Activated naive CD4-positive, alpha-beta T cell treated with anti-CD3 and anti-CD28 coated beads, Interleukin-2, amount 50 U/mL, for 72 hours (primary cell): ENCODE measurements at places on chromosomes 7 and 10. TPM values are rescaled to one million over a fixed set of nuclear protein-coding genes. Genes with fewer than 3 reads are reported as not detected.

GRCh38 chr10:89428877-89429276 is 14.5 kb downstream of the IFIT5 start:
- DNase-seq: no peak

- no peak for DNase-seq
These were observed at the start of gene SCRN1 for GRCh38 chr7:29989257-29989995. Gene SCRN1, minus strand, starts transcription at chr7:29989801. Its CDS starts 20,734 bp downstream, at chr7:29969067.

DNA sequence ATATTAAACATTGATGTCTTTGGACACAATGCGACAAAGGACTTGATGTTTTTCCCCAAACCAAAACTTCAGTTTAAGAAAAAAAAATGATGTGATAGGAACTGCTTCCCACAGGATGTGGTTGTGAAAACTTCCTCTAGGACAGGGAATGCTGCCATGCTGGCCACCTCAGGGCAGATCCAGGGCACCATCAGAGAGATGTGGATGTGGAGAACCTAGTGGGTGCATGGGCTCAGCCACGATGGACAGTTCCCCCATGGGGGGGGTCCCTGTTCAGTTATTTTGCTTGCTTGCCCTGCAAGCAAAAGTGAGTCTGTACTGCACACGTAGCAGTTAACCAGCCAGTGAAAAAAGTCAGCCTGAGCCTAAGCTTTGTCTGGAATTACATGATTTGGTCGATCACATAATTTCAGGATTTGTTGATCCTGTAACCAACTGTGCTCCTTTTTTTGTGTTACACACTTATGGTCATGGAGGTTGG is 36.3 kb downstream of the LAMB4 start:
- DNase-seq: no peak

DNA sequence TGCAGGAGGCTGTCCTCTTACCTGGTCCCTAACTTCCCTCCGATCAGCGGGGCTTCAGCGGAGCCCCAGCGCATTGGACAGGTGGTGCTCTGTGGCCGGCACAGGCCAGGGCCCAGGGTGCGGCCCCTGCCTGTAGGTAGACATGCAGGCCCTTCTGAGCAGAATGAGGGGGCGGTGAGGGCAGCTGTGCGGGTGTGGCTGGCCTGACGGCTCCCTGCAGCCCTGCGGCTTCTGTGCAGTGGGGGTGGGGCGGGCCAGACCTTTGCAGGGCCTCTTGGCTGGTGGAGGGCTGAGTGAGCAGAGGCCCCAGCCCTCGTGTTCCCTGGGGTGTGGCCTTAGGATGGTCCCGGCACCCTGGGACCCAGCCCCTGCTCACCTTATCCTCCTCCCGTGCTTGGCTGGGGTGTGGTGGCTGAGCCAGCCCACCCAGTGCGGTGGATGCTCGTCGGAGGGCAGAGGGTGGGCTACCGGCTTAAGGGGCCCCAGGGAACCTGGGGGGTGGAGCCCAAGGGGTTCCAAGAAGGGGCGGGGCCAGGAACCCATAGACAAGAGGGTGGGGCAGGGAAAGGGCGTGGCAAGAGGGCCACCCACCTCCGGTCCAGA is 175.2 kb upstream of the TNRC18 start:
- no peak for DNase-seq

Gene SFTPA1
- total RNA-seq: not detected

Gene C10orf143
- total RNA-seq: 0.43 TPM
